EH (cell line): ENCODE measurements at places on chromosomes 16 and 17.

DNA sequence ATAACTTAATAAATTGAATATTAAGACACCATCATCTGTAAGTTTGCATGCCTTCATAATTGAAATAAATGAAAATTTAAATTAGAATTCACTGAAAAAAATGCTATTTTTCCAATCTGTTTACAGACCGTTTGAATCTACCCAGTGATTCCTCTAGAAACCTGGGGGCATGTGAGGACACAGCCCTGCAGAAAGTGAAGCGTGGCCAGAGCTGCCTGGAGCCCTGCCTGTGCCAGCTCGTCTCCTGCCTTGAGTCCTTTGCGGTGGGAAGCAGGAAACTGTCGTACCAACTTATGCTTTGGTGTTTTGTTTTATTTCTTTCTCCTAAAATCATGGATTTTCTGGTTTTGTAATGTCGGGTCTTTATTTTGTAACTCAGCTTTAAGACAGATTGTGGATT lies 67.8 kb upstream of the FA2H start:
- DNase-seq = no peak

DNA sequence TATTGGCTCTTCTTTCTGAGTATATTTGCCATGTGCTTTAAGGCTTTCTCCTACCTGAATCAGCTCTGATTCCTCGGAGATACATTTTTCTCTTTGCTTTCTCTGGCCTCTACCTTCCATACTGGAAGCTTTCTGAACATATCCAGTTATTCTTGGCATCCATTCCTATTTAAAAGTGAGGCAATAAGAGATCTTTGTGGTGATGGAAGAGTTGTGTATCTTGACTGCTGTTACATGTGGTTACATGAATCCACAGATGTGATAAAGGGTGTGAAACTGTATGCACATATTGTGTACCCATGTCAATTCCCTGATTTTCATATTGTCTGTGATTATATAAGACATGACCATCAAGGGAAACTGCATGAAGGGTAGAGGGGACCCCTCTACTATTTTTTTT lies 24.4 kb downstream of the UBE2O start:
- peak; percentile 13 for DNase-seq

DNA sequence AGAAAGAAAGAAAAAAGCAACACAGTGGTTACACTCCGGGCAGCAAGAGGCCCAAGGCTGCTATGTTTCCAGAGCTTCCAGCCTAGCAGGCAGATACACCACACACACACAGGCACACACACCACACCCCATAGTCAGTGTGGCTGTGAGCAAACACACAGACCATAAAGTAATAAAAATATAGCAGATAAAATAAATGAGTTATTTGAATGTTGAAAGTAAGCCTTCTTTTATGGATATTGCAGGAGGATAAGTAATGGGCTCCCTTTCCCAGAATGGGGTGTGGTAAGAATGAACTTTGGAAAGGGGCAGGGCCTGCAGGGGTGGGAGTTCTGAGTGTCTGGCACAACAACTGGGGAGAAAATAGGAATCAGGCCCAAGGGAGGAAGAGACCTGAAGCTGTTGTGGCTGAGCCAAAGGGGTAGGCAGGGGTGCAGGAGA lies 4.8 kb upstream of the CDK5RAP3 start:
- DNase-seq = peak; percentile 22

- peak; percentile 97 for DNase-seq
Measured at GRCh38 chr16:69917739-69918138, 33.4 kb upstream of the CLEC18A start.

- DNase-seq = no peak
Measured at GRCh38 chr17:83121921-83122820, 42.8 kb downstream of the METRNL start.

GRCh38 chr16:7167626-7168025 lies 165.0 kb upstream of the RBFOX1 start:
- no peak for DNase-seq

- peak; percentile 89 for DNase-seq
Measured at GRCh38 chr17:45170931-45171337, 9.3 kb downstream of the HEXIM2 start.

- no peak for DNase-seq
Measured at GRCh38 chr17:68807998-68808772, 147.0 kb downstream of the ABCA8 start.

DNA sequence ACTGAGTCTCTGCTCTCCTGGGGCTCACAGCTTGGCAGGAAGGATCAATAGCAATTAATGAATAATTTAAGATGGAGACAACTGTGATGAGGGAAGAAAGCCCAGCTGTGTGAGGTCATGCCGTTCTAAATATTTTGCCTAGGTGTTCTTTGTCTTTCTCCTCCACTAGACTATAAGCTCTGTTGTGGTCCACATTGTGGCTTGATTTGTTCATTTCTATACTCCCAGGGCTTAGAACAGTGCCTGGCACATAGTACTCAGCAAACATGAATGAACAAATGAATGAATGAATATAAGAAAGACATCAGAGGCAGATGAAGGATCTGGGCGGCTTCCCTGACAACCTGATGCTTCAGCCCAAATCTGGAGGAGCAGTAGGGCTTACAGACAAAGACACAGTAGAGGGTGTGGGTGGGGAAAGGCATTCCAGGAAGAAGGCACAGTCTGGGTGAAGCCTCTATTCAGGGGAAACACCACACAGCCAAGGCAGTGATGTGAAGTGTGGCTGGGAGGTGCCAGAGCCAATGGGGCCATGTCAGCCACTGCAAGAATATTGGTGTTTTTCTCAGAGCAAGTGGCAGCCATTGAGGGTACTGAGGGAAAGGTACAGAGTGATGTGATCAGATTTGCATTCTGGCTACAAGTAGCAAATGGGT lies 8.3 kb downstream of the CDH13 start:
- no peak for DNase-seq

GRCh38 chr17:38430822-38431221 lies 2.6 kb downstream of the ARHGAP23 start:
- no peak for DNase-seq

- DNase-seq = peak; percentile 35
Measured at GRCh38 chr16:81519301-81520150, 74.9 kb downstream of the CMIP start.

GRCh38 chr16:583815-584591 lies 5.9 kb upstream of the RAB40C start:
- no peak for DNase-seq

DNA sequence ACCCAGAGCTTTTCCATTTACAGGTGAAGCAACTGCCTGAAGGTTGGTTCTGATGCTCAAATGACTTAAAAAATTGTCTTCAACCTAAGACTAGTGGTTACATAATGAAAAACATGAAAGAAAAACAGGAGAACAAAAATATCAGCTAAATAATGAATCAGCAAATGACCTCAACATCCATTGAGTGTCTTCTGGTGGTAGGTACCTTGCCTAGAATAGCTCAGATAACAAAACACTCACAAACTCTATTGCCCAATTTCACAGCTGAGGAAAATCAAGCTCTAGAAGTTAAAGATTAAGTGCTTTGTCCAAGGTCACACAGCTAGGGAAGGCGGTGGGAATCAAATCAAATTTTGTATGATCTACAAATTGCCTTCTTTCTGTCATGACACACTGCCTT lies 304.6 kb upstream of the CDH11 start:
- DNase-seq = no peak

DNA sequence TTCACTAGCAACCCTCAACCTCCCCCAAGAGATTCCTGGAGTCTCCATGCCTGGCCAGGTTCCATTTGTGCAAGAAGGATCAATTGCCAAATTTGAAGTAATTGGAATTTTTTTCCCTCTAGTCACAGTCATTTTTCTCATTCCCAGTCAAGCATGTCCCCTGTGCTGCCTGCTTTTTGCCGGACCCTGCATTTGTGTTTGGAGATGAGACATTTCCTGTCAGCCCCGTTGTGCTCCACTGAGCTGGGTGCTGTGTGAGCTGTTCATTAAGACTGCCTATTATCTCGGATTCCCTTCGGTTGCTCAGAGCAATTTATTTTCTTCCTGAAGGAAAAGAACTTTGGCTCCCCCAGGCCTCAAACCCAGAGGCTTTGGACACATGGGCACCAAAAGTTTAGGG lies 201.0 kb upstream of the NLRP1 start:
- peak; percentile 94 for DNase-seq

- DNase-seq = no peak
Measured at GRCh38 chr17:78345172-78345571, 14.7 kb downstream of the SOCS3 start.

DNA sequence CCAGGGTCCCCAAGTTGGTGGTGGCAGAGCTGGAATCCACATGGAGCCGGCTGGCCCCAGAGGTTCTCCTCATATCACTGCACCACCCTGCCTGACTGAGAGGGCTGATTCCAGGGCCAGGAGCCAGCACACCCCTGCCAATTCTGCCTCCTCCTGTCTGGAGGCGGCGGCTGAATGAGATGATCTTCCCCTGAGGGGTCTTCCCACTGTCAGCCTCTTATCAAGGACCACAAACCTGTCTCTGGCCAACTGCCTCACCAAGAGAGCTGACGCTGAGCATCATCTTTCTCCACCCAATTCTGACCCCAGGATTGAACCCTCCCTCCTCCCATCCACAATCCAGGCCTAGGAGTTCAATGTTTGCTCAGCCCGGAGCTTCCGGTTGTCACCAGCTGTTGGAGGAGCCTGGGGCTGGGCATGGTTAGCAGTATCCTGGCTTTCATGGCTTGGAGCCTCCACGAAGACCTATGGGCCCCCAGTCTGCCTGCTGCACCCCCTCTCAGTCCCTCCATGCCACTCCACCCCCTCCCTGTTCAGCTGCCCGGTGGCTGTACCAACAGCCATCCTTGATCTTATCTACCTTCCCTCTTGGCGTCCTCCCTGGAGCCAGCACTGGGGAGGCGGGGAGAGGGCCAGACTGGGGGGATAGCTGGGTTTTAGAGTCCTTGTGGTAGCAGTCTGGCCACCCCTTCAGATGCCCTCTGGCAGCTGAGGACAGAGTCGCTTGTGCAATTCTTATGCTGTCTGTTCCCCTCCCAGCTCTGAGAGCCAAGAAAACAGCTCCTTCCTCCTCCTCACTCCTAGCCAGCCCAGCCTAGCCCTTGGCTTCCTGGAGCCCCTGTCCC lies 25.6 kb downstream of the ABCC3 start:
- peak; percentile 62 for DNase-seq

- DNase-seq = no peak
Measured at GRCh38 chr16:11629071-11630030, 38.9 kb upstream of the SNN start.

DNA sequence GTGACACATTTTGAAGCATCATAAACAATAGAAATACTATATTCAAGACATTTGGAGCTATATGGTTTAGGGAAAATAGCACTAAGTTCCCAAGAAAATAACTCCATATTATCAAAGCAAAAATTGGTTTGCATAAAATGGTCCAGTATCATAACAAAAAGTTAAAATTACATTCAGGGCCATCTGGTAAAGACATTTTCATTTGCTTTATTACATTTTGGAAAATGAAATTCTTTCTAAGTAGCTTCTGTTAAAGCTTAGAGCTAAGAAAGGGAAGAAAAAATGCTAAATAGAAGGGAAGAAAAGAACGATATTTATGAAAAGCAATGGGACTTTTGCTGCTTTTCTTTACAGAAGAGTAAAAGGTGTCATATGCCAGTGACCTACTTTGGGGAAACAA lies 155.4 kb upstream of the GOT2 start:
- no peak for DNase-seq

DNA sequence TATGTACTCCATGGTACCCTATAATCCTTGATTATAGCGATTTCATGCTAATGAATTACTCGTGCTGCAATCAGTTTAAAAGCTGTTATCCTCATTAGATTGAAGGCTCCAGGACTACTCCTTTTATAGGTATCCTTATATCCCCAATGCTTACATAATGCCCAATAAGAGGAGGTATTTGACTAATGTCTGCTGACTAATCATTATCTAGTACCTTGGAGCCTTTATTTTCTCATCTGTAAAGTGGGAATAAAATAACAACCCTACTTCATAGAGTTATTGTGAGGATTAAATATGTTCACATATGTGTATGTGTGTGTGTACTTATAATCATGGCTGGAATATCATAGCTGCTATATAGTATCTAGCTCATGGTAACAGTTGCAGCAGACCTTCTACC lies 1031.5 kb downstream of the CDH11 start:
- no peak for DNase-seq

DNA sequence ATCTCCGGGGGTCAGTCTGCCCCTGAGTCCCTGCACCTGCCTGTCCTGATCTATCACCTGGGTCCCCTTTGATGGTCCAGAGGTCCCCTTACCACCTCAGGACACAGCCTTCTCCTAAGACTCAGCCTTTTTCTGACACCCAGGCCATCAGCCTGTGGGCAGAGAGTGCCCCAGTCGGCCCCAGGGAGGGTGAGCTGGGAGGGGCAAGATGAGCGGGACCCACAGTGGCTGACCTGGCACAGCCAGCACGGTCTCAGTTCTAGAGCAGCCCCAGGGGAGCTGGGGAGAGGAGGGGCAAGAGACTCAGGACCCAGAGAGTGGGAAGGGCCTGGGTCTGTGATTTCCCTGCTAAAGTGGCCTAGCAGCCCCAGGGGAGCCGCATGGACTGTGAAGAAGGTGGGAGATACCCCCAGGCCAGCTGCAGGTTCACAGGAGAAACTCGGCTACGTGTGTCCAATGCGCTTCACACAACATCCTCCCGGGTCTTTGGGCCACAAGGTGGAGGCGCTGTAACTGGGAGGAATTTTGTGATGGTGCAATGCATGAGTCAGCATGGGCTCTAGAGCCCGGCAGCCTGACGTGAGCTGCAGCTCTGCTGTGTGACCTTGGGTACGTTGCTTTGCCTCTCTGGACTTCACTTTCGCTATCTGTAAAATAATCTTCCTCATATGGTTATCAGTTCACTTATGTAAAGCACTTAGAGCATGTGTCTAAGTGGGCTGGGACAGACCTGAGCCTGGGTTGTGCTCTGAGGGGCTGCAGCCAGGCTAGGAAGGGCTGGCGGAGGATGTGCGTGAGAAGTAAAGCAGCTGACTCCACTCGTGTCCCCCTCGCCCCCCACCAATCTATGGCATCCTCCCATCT lies 67.2 kb upstream of the LHX1 start:
- DNase-seq = peak; percentile 21

GRCh38 chr17:77676237-77676661 lies 282.3 kb upstream of the TNRC6C start:
- DNase-seq = peak; percentile 24
